ENCODE measurements at places on chromosomes 5 and 9.

- DNase-seq: no peak
Observed at GRCh38 chr9:86926145-86926544, 21.2 kb downstream of the GAS1 start.

GRCh38 chr9:122820490-122820845, 7.9 kb downstream of the PDCL start:
- DNase-seq: no peak

DNA sequence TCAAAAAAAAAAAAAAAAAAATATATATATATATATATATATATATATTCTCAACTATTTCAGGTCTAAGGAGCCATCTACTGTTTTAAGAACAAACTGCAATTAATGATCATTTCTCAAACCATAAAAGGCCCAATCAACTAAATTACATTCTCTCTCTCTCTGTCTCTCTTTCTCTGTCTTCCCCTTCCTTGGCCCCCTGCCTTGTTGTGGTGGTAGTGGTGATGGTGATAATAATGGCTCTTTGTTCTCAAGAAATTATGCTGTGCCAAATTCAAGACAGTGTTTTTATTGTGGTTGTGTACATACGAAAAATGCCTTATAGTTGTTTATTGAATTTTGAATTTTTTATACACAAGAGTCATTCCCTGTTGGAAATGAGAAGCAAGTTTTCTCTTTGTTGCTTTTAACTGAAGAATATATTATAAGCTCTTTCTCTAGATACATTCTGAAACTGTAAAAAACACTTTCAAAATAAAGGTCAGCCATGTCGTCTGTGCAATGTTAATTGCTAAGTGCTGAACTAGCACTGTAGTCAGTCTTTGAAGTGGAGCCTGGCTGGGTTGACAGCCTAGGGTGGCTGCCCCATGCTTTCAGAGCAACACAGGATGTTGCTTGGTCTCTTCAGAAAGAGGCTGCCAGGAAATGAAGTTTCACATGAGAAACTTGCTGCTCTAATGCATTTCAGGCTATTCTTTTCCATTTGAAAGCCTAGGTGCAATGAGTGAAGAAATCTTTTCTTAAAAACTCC, 96.0 kb downstream of the HINT1 start:
- DNase-seq: no peak

- DNase-seq: peak; percentile 5
Observed at GRCh38 chr5:152532714-152533113, 127.6 kb upstream of the NMUR2 start.

DNA sequence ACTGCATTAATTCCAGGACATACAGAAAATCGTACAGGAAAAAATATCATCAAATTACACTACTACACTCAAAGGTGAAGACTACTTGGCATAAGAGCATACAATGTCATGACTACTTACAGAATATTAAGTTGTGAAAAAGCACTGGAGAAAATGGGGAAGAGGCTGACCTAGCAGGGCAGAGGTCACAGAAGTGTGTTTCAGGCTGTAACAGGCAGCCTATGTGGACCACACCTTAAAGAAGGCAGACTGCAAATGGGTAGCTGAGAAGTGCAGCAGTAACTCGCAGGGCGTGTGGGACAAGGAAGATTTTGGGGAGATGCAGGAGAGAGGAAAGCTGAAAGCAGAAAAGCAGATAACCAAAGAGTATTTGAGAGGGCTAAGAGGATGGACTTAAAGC, 167.0 kb upstream of the PIK3R1 start:
- DNase-seq: no peak

DNA sequence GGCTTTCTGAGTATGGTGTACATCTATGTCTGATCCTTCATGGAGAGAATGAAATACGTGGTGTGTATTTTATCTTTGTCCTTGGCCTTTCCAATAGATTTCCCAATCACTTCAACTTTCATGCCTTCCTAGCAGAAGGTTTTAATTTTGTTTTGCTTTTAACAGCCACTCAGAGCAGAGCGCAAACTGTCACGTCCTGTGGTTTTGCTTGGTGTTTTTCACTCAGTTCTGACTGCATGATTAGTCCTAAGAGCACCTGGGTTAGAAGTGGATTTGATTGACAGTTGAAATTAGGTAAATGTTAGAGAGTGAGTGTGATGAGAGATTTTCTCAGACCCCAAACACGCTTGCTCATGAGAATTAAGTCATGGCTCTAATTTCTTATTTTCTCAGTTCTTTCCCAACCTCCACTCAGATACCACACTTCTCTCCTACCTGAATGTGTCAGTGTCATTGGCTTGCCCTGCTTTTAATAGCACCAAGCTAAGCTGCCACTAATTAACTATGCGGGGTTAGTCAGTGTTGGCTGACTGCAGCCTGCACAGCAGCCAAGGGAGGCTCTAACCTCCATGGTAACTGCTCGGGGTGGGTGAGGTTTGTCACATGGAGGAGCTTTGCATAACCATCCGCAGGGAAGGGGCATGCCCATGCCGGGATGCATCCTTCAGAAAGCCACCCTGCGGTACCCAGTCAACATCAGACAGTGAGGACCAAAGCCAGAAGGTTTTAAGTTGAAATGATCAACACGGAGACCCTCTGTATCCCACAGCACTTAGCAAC, 173.4 kb downstream of the NR3C1 start:
- no peak for DNase-seq

- DNase-seq: no peak
Observed at GRCh38 chr5:93355691-93356090, 225.3 kb downstream of the NR2F1-AS1 start.

DNA sequence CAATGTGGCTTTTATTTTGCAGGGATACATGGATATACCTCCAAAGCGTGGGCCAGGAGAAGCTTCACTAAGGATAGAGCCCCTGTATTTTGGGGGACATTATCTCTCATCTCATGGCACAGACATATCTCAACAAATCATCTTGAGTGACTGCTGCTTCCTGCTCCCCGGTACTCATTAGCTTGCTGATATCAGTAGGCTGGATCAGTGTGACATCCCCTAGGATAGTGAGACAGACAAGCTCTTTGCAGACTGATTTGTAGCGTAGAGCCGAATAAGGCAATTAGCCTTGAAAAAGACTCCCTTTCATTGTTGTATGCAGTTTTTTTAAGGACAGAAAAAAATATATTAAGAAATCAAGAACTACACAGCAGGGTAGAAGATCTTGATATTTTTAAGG, 237.7 kb upstream of the CDH9 start:
- DNase-seq: no peak

DNA sequence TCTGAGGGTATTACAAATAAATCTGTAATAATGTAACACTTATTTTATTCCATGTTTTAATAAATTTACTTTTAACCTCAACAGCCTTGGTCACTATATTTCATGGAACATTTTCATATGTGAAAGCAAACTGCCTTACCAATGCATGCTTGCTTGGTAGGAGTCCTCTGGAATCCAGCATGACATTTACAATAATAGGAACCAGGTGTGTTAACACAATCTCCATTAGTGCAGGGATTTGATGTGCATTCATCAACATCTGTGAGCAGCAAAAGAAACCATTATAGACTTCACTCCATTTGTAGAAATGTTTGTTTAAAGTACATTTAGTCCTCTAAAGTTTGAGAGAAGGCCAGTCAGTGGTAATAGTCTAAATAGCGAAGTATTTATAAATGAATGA, 159.4 kb downstream of the FBN2 start:
- DNase-seq: no peak

- DNase-seq: no peak
Observed at GRCh38 chr5:50593681-50594080, 72.8 kb upstream of the PARP8 start.
